Left renal pelvis (tissue), 4 donors: ENCODE measurements at places on chromosomes 5 and 9. TPM values are rescaled to one million over a fixed set of nuclear protein-coding genes. Genes with fewer than 3 reads are reported as not detected.

- DNase-seq: no peak
These were observed 977.9 kb upstream of the NUDT12 start for GRCh38 chr5:104540448-104540847.

DNA sequence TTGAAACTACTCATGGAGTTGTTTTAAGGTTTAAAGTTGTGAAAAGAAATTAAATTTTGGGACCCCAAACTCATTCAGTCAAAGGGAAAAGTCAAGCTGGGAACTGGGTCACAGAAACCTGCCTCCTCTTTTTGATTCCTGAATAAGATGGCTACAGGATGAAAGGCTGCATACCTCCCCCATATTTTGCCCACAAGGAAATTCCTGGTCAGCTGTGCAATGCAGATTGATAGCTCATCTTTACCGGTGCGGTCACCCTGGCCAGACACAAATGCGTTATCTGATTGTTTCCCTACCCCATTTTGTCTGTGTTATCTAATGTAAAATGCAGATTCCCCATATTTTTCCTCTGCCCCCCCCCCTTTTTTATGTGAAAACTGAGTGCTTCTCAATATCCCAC is 1.3 kb downstream of the HAVCR2 start:
- DNase-seq: no peak

Gene INSYN2B
- polyA plus RNA-seq: 1.6 TPM

Gene MRPS27
- 74.6 TPM for polyA plus RNA-seq

DNA sequence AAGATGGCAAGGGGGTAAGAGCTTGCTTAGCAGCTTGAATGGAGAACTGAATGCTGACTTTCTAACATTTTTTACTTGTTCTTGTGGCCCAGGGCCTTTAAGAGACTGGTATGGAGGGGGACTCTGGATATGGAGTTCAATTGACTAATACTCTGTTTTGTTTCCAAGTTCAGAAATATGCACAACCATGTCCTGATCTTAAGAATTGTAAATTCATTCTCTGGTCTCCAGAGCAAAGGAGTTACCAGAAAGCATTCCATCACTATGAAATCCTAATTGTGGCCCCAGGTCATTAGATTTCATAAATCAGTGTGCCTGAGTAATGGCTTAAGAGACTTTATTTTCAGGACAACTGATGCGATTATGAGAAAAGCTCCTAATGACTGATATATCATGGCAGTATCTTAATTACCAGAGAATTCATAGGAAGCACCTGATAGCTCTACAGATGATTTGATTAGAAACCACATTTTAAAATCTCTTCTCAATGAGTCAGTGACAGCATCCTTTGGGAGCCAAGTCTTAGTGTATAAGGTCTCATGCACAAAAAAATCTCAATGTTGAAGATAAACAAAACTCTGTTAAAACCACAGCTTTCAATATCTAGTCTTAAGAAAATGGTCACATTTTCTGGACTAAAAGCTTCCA is 613.6 kb upstream of the KLF4 start:
- DNase-seq: no peak

Gene RNF183
- 6.8 TPM for polyA plus RNA-seq

DNA sequence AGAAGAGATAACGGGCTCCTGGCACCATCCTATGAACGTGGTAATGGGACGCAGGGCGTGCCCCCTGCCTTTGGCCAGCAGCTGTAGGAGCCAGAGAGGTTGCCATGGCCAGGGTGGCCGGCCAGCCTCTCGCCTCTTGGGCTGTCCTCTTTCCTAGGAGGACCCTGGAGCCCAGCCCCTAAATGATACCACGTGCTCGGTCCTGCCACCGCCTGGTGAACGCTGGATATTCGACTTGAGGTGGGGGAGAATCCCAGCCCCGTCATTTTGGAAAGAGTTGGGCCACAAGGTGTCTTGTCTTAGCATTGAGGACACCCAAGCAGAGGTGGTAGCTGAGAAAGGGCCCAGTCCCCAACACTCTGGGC is 391 bp upstream of the NRG2 start:
- DNase-seq: no peak

DNA sequence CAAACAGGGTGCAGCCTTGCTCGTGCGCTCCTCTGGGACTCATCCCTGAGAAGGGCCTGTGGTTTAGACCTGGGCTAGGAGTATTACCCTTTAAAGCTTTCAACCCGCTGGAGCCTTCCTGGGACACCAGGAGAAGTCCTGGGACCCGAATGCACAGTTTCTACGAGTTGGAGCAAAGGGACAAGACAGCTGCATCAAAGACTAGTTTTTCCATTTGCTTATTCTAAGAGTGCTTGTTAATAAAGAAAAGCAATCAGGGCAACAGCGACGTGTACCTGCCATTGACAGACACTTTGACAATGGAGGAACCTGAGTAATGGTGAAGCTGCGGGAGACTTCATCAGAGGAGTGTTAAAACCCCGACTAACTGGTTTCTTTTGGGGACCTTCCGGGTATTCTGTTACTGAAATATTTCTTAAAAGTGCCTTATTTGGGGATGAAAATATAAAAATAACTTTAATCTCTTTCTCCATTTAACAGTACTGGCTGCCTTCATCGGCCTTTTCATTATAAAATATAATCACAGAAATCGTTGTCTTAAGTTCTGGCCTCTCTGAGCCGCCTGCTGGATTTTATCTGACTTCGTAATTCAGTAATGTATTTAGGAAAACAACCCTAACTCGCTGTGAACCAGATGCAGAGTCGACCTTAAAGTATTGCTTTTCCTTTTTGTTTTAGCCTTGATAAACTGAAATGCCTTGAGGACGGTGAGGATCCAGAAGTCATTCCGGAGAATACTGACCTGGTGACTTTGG is 732 bp downstream of the SNAPC3 start:
- no peak for DNase-seq

DNA sequence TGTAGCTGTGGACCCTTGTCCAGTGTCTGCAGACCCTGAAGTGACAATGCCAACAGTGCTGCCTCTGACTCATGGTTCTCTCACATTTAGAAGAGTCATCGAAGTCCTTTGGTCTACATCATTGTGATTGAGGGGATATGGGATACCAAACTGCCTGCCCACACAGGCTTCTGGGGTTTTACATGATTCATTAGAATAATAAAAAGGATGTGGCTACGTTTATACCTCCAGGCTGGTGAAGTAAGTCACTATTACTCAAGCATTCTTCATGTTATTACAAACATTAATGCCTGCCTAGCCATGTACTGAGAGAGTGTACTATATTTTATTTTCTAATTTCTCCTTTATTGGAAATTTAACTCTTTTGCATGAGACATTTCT is 365.7 kb downstream of the SPATA31D1 start:
- no peak for DNase-seq

- no peak for DNase-seq
These were observed 642.3 kb downstream of the ACTL7B start for GRCh38 chr9:108213511-108213910.
